ENCODE measurements at places on chromosomes 2 and 18.

GRCh38 chr2:240813231-240813921 is 6.6 kb downstream of the KIF1A start:
- no peak overlapping the region for H3K27ac ChIP-seq
- no peak overlapping the region for H3K4me3 ChIP-seq
- no peak for DNase-seq
- no peaks in the 10 kb centered on the region for H3K4me1 ChIP-seq

- H3K36me3 ChIP-seq: no peaks in the 10 kb centered on the region
- peaks cover 2% of the 10 kb centered on the region for H3K27me3 ChIP-seq
- no peaks in the 10 kb centered on the region for H3K4me1 ChIP-seq
- DNase-seq: no peak
- H3K4me3 ChIP-seq: no peak overlapping the region
These were observed 464.3 kb downstream of the NBAS start for GRCh38 chr2:15096873-15097272.

- H3K27me3 ChIP-seq: no peaks in the 10 kb centered on the region
- H3K36me3 ChIP-seq: no peaks in the 10 kb centered on the region
- H3K4me3 ChIP-seq: no peak overlapping the region
- no peak overlapping the region for H3K27ac ChIP-seq
- no peaks in the 10 kb centered on the region for H3K4me1 ChIP-seq
These were observed 477.5 kb downstream of the SLC4A3 start for GRCh38 chr2:220104871-220105351.

GRCh38 chr2:217440000-217440399 is 562.8 kb downstream of the TNS1 start:
- H3K4me3 ChIP-seq: no peak overlapping the region
- H3K36me3 ChIP-seq: peaks cover 3% of the 10 kb centered on the region
- H3K4me1 ChIP-seq: no peaks in the 10 kb centered on the region
- H3K27me3 ChIP-seq: no peaks in the 10 kb centered on the region
- no peak overlapping the region for H3K27ac ChIP-seq

DNA sequence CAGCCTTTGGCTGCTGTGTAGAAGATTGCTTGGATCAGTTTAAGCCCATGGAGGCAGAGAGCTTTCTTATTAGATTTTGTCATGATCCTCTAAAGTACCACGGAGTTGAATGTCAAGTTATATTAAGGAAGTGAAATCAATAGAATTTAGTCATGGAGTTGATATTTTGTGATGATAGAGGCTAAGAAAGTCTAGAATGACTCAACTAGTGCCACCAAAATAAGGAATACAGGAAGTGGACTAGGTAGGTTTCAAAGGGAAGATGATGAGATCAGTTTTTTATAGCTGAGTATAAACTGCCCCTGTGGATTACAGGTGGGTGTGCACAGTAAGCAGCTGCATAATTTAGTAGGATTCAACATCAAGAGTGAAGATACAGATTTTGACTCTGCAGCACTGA is 25.2 kb downstream of the FBXO36 start:
- H3K4me3 ChIP-seq: no peak overlapping the region
- no peak for DNase-seq
- H3K27ac ChIP-seq: no peak overlapping the region
- H3K36me3 ChIP-seq: no peaks in the 10 kb centered on the region
- no peaks in the 10 kb centered on the region for H3K4me1 ChIP-seq
- no peaks in the 10 kb centered on the region for H3K27me3 ChIP-seq

GRCh38 chr2:207902821-207903220 is 122.5 kb downstream of the PLEKHM3 start:
- H3K4me3 ChIP-seq: no peak overlapping the region
- H3K36me3 ChIP-seq: peaks cover 14% of the 10 kb centered on the region
- no peak overlapping the region for H3K27ac ChIP-seq
- H3K27me3 ChIP-seq: no peaks in the 10 kb centered on the region

- peaks cover 66% of the 10 kb centered on the region for H3K4me1 ChIP-seq
- no peaks in the 10 kb centered on the region for H3K27me3 ChIP-seq
- H3K4me3 ChIP-seq: no peak overlapping the region
- no peak for DNase-seq
- H3K36me3 ChIP-seq: peaks cover 7% of the 10 kb centered on the region
These were observed 13.6 kb downstream of the TLK1 start for GRCh38 chr2:171147081-171147480.

DNA sequence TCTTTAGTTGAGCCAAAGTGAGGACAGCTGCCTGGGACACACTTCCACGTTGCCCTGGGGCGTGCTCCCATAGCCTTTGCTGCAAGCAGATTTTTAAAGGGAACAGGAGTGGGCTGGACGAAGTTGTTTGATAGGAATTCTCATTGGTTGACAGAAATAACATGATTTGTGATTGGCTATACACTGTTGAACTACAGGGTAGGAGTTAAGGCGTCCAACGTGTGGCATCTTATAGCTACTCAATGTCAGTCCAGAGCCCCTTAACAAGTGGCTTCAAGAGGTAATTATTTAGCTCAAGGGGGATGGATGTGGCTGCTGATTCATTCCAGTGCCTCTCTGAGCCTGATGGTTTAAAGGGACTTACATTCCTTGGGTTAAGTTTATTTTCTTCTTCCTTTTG is 65.5 kb downstream of the ACAA2 start:
- no peaks in the 10 kb centered on the region for H3K36me3 ChIP-seq
- peaks cover 12% of the 10 kb centered on the region for H3K27me3 ChIP-seq
- H3K4me3 ChIP-seq: no peak overlapping the region
- H3K27ac ChIP-seq: no peak overlapping the region
- no peaks in the 10 kb centered on the region for H3K4me1 ChIP-seq

DNA sequence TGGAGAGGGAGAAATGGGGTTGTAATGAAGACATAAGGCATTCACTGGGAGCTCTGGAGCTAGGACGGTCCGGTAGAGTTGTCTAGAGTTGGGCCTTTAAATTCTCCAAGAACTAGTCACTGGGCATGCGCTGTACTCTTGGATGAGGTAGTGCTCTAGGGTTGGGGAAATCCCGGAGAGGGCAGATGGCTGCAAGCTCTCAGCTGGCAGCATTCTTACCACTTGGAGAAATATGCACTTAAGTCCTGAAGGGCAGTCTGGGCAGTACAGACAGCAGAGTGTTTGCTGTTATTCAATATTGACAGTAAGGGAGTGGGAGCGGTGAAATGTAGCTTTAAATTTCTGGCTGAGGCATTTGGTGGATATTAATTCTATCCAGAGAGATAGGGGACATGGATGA is 214.6 kb downstream of the RDH14 start:
- H3K36me3 ChIP-seq: no peaks in the 10 kb centered on the region
- H3K27ac ChIP-seq: no peak overlapping the region
- no peak for DNase-seq

- DNase-seq: no peak
- no peak overlapping the region for H3K4me3 ChIP-seq
- H3K27me3 ChIP-seq: no peaks in the 10 kb centered on the region
- peaks cover 12% of the 10 kb centered on the region for H3K4me1 ChIP-seq
- no peak overlapping the region for H3K27ac ChIP-seq
These were observed 91.8 kb upstream of the NEDD4L start for GRCh38 chr18:57951999-57952774.

DNA sequence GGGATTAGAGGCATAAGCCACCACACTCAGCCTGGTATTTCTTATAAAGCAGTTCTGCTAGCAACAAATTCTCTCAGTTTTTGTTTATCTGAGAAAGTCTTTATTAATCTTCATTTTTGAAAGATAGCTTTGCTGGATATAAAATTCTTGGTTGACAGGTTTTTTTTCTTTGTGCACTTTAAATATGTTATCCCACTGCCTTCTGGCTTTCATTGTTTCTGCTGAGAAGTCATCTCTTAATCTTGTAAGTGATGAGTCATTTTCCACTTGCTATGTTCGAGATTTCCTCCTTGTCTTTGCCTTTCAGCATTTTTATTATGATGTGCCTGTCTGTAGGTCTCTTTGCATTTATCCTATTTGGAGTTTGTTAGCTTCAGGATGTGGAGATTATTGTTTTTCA is 5.9 kb upstream of the ELAC1 start:
- H3K4me1 ChIP-seq: no peaks in the 10 kb centered on the region
- no peak overlapping the region for H3K4me3 ChIP-seq
- no peak for DNase-seq
- no peak overlapping the region for H3K27ac ChIP-seq
- H3K27me3 ChIP-seq: no peaks in the 10 kb centered on the region

- H3K36me3 ChIP-seq: no peaks in the 10 kb centered on the region
- peaks cover 2% of the 10 kb centered on the region for H3K4me1 ChIP-seq
- DNase-seq: no peak
- peaks cover 16% of the 10 kb centered on the region for H3K27me3 ChIP-seq
These were observed 95.1 kb upstream of the SERPINE2 start for GRCh38 chr2:224134003-224134734.

- no peaks in the 10 kb centered on the region for H3K4me1 ChIP-seq
- peaks cover 1% of the 10 kb centered on the region for H3K27me3 ChIP-seq
- no peak overlapping the region for H3K27ac ChIP-seq
- H3K4me3 ChIP-seq: no peak overlapping the region
- no peak for DNase-seq
These were observed 104.0 kb downstream of the DNER start for GRCh38 chr2:229610333-229610732.

GRCh38 chr2:12759248-12759647 is 42.5 kb downstream of the TRIB2 start:
- no peaks in the 10 kb centered on the region for H3K36me3 ChIP-seq
- H3K4me3 ChIP-seq: no peak overlapping the region
- no peaks in the 10 kb centered on the region for H3K4me1 ChIP-seq
- H3K27ac ChIP-seq: no peak overlapping the region

- H3K36me3 ChIP-seq: peaks cover 9% of the 10 kb centered on the region
- no peak for DNase-seq
- H3K4me1 ChIP-seq: peaks cover 41% of the 10 kb centered on the region
- H3K27me3 ChIP-seq: no peaks in the 10 kb centered on the region
- peak overlapping the region; percentile 93 for H3K4me3 ChIP-seq
- H3K27ac ChIP-seq: peak overlapping the region; percentile 98
These were observed 628 bp downstream of the MRPL30 start for GRCh38 chr2:99181624-99182000.

DNA sequence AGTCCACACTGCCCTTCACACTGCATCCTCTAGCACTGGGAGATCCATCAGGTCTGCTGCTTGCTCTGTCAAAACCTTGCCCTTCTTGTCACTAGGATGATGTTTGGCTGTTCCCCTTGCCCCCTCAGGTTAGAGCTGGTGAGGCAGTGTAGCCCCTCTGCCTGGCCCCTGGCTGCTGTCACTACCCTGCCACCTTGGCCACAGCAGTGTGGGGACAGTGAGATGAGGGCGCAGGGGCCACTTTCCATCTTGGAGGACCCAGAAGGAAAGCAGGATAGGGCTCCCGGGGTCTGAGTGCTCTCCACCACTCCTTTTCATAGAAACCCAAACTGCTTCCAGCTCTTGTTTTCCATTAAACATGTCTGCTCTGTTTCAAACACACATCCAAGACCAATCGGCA is 19.9 kb downstream of the THSD7B start:
- DNase-seq: no peak
- H3K27me3 ChIP-seq: peaks cover 5% of the 10 kb centered on the region
- no peaks in the 10 kb centered on the region for H3K36me3 ChIP-seq
- H3K27ac ChIP-seq: no peak overlapping the region
- H3K4me1 ChIP-seq: no peaks in the 10 kb centered on the region
- H3K4me3 ChIP-seq: no peak overlapping the region

DNA sequence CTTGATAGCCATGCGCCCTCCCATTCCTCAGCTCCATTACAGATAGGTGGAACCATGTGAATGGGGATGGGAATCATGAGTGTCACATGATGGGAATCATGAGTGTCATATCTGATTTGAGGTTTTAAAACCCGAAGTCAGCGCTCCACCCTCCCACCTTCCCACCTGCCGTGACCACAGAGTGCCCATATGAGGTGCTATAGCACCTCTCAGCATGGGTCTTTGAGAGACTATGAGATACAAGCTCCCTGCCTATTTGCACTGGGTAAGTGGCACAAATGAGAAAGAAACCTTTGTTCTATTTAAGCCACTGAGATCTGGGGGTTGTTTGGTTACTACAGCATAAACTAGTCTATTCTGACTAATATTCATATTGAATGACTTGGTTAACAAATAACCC is 78.5 kb upstream of the PTPRM start:
- H3K27me3 ChIP-seq: no peaks in the 10 kb centered on the region
- H3K36me3 ChIP-seq: no peaks in the 10 kb centered on the region
- DNase-seq: no peak
- H3K27ac ChIP-seq: no peak overlapping the region

- H3K27me3 ChIP-seq: no peaks in the 10 kb centered on the region
- peaks cover 1% of the 10 kb centered on the region for H3K36me3 ChIP-seq
- H3K4me3 ChIP-seq: peak overlapping the region; percentile 81
- DNase-seq: no peak
- H3K4me1 ChIP-seq: peaks cover 38% of the 10 kb centered on the region
- H3K27ac ChIP-seq: peak overlapping the region; percentile 70
These were observed 2.5 kb downstream of the RTN4 start for GRCh38 chr2:55047677-55048299.

GRCh38 chr2:40265602-40266001 is 186.3 kb downstream of the SLC8A1 start:
- H3K4me3 ChIP-seq: no peak overlapping the region
- no peak for DNase-seq
- no peaks in the 10 kb centered on the region for H3K4me1 ChIP-seq
- no peaks in the 10 kb centered on the region for H3K36me3 ChIP-seq
- H3K27me3 ChIP-seq: no peaks in the 10 kb centered on the region
- no peak overlapping the region for H3K27ac ChIP-seq

DNA sequence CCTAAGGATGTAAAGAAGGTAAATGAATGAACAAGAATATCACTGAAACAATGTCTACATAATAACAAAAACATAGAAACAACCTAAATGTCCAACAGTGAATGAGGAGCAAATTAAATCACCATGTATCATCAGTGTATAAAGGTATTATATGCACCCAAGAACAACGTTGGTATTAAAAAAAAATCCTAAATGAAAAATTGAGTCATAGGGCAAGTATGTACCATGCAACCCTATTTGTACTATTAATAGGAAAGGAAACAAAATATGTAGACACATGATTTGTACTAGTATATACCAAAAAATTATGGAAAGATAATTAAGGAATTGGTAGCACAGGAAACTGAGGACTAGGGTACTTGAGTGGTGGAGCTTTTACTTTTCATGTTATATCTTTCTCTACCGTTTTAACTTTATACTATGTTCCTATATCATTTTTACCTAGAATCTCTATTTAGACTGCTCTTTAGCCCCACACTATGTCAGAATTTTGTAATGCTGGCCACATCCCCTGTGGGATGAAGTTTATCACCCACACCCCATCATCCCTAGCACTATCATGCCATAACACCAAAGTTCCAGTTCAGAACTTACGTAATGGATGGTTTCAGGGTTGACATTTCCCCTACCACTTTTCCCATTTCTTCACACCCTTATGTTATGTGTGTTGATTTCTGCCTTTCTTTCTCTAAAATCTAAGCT is 25.6 kb downstream of the IKZF2 start:
- DNase-seq: no peak
- H3K36me3 ChIP-seq: no peaks in the 10 kb centered on the region
- H3K4me3 ChIP-seq: no peak overlapping the region
- H3K27me3 ChIP-seq: no peaks in the 10 kb centered on the region
- no peak overlapping the region for H3K27ac ChIP-seq
